Activated naive CD4-positive, alpha-beta T cell treated with anti-CD3 and anti-CD28 coated beads, Interleukin-2, amount 10 ng/mL, durations not matched to agents 5 hours and 36 hours (primary cell): ENCODE measurements at places on chromosomes 2 and 18. TPM values are rescaled to one million over a fixed set of nuclear protein-coding genes. Genes with fewer than 3 reads are reported as not detected.

CNTNAP5 gene
- not detected for total RNA-seq

TNFRSF11A gene
- total RNA-seq: 15.8 TPM

DUSP19 gene
- 0.73 TPM for total RNA-seq

PAX3 gene
- not detected for total RNA-seq

GRB14 gene
- not detected for total RNA-seq

SNTG2 gene
- total RNA-seq: 1.0 TPM

KCNIP3 gene
- total RNA-seq: not detected

TCF23 gene
- total RNA-seq: not detected

CCDC121 gene
- total RNA-seq: 1.4 TPM

MBD2 gene
- total RNA-seq: 91.9 TPM

CD28 gene
- total RNA-seq: 132 TPM

DSEL gene
- 0.08 TPM for total RNA-seq

MYCN gene
- 0.20 TPM for total RNA-seq

ASXL3 gene
- total RNA-seq: not detected

TPGS2 gene
- 102 TPM for total RNA-seq

TMEM17 gene
- not detected for total RNA-seq

EVX2 gene
- not detected for total RNA-seq

CRYBA2 gene
- total RNA-seq: not detected
